ENCODE measurements at places on chromosomes 5 and 9.

DNA sequence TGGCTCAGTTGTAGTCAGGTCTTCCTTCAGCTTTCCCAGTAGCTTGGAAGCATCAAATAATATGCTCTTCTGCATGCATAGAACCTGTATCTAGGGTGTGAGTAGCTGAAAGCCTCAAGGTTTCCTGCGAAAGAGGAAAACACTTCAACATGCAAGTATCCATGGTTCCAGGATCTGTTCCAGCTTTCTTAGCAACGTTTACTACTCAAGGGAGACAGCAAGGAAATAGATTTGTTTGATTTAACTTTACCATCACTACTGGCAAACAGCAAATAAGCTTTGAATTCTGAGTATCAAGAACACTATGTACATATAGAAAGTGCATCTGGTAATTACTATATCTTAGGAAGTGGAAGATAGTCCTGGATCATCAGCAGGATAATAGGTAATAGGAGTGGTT, 341.0 kb downstream of the PRR16 start:
- DNase-seq, result no peak

DNA sequence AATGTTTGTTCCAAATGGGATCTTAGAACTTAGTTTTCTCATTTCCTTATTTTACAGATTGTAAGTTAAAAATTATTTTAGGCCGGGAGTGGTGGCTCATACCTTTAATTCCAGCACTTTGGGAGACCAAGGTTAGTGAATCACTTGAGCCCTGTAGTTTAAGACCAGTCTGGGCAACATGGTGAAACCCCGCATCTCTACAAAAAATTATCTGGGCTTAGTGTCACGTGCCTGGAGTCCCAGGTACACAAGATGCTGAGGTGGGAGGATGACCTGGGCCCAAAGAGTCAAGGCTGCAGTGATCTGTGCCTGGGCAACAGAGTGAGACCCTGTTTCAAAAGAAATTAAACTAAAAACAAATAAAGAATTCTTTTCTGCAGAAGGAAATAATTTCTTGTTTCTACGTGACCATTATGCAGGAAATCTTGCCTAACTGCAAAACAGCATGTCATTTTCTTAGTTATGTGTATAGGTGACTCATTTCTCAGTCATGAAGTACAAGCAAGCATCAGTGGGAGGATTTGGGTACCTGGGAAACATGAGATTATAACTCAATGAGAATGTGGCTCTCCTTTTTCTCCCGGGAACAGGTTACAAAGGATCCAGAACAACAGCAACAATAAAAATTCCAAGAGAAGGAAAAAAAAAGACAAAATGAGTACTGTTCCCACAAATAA, 375.1 kb upstream of the ST8SIA4 start:
- DNase-seq, result no peak

DNA sequence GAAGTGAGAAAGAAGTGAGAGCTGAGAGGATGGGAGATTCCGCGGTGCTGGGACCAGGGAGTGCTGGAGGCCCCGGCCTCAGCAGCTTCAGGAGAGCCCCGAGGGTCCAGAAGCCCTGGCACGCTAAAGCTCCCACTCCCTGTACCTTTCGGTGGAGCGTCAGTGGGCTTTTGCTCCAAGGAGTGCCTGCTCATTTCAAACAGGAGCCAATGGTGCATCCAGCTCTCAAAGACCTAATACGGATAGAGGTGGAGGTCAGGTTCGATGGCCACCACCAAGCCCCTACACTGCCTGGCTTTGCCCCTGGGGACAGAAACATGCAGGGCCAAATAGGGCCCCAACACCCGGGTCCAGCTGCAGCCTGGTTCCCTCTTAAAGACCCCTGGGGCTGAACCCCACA, 8.2 kb downstream of the CD74 start:
- DNase-seq, result no peak

- no peak for DNase-seq
Measured at GRCh38 chr9:20597862-20598261, 24.4 kb downstream of the MLLT3 start.

DNA sequence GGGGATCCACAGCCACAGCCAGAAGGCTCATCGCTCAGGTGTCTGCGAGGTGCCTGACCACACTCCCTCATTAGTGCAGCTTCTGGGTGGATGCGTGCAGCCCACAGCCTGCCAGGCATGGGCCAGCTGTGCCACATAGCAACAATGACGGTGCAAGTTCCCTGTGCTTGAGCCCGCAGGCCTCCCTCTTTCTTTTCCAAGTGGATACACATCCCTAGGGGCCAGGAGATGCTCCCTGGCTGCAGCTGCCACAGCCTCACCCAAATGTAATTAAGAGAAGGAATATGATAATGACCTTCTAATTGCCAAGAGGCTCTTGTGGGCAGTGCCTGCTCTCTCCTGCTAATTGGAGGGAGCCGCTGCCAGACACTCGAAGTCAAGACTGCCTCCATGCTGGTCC, 116.0 kb upstream of the PPP1R26 start:
- DNase-seq, result no peak

DNA sequence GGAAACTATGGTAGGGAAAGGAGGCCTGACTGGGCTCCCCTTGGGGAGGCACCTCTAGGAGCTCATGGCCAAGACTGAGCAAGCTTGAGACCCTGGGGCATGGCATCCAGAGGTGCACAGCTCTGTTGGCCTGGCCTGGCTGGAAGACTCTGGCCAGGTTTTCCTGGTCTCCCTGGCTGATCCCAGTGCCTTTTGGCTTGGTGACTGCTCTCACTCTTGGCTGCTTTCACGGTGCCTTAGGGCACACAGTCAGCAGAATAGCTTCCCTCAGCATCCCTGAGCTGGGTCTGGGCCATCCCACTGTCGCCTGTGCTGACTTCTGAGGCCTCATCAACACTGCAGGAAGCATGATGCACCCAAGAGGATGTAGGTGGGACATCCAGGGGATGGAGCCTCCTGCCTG, 13.4 kb upstream of the DELE1 start:
- DNase-seq, result no peak

GRCh38 chr5:160843240-160843639, 8.8 kb downstream of the ATP10B start:
- peak; percentile 18 for DNase-seq

GRCh38 chr9:135039916-135040645, 47.4 kb upstream of the OLFM1 start:
- DNase-seq, result no peak

- no peak for DNase-seq
Measured at GRCh38 chr5:114858665-114859437, 310.9 kb downstream of the TRIM36 start.

GRCh38 chr9:93259490-93260262, 75.7 kb downstream of the WNK2 start:
- DNase-seq, result no peak

DNA sequence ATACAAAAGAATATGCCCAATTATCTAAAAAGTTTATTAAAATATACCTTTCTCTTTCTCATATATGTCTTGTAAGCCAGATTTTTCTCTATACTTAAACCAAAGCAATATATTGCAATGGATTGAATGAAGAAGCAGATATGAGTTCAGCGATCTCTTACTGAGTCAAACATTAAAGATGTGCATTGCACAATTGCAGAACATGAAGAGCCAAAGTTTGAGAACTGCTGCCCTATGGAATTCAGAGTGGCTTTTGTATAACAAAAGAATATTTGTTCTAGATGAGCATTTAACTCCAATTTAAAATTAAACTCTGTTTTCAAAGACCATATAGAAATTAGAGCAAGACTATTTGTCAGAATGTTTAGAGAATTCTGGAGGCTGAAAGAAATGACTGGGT, 519.0 kb upstream of the DAB2 start:
- no peak for DNase-seq

DNA sequence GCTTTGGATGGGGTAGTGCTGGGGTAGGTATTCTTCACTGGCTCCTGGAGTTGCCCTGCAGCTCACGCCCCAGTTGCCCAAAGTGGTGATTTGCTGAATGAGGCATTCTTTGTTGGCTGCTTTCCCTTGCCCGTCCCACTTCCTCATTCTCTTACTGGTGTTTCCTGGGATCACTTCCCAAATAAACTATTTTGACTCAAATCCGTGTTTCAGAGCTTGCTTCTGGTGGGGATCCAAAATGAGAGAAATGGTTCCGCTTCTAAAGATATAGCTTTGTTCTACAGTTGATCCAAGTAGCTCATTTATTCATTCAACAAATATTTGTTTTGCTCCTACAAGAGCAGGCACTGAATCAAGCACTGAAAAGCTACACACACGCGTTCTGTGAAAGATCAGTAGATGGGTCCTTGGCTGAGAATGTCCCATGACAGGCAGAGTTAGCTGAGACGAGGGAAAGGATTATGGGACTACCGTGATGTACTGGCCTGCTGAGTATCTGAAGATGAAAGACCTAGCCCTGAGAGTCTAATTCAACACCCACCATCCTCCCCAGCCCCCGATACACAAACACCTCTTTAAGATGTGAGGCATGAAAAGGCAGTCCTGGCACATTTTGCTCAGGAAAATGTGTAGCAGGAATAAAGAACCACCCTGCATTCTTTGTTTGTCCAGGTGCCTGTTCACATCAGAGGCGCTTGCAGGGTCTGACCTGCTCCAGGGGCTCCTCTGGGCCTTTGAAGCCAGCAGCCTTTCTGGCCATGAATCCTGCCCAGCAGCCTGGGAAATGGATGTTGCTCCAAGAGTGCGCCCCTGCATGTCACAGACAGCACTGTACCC, 143.1 kb upstream of the RANBP3L start:
- DNase-seq, result peak; percentile 31

GRCh38 chr9:90544488-90544887, 98.1 kb downstream of the DIRAS2 start:
- DNase-seq, result no peak

DNA sequence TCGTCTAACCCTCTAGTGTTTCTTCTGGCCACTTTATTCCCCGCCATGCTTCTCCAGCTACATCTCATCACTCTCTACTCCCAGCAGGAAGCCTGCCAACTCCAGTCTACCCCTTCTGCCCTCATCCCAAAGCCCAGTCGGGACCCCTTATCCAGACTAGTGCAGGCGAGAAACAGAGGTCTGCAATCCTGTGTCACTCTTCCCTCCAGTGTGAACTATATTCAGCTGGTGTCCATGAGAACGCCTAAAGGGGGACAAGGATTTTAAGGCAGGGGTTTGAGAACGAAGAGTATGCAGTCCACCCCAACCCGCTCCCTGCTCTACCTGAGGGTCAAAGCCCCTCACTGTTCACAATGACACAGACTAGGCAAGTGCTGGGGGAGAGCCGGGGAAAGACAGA, 41.7 kb upstream of the GABRP start:
- DNase-seq, result no peak

- DNase-seq, result no peak
Measured at GRCh38 chr9:2019723-2020122, 4.6 kb downstream of the SMARCA2 start.

- DNase-seq, result no peak
Measured at GRCh38 chr9:13128266-13128860, 151.1 kb downstream of the MPDZ start.

GRCh38 chr9:126959336-126959735, 44.8 kb downstream of the RALGPS1 start:
- no peak for DNase-seq

GRCh38 chr5:21810737-21811316, 1042.3 kb downstream of the CDH12 start:
- peak; percentile 46 for DNase-seq

- DNase-seq, result no peak
Measured at GRCh38 chr5:42109006-42109572, 184.0 kb downstream of the FBXO4 start.

GRCh38 chr9:4371108-4371507, 71.2 kb upstream of the GLIS3 start:
- no peak for DNase-seq

GRCh38 chr9:136824496-136825225, 16.9 kb downstream of the RABL6 start:
- DNase-seq, result no peak

GRCh38 chr5:151083081-151083676, 2.3 kb upstream of the TNIP1 start:
- DNase-seq, result peak; percentile 80

GRCh38 chr9:134268747-134269146, 57.5 kb upstream of the RXRA start:
- no peak for DNase-seq

DNA sequence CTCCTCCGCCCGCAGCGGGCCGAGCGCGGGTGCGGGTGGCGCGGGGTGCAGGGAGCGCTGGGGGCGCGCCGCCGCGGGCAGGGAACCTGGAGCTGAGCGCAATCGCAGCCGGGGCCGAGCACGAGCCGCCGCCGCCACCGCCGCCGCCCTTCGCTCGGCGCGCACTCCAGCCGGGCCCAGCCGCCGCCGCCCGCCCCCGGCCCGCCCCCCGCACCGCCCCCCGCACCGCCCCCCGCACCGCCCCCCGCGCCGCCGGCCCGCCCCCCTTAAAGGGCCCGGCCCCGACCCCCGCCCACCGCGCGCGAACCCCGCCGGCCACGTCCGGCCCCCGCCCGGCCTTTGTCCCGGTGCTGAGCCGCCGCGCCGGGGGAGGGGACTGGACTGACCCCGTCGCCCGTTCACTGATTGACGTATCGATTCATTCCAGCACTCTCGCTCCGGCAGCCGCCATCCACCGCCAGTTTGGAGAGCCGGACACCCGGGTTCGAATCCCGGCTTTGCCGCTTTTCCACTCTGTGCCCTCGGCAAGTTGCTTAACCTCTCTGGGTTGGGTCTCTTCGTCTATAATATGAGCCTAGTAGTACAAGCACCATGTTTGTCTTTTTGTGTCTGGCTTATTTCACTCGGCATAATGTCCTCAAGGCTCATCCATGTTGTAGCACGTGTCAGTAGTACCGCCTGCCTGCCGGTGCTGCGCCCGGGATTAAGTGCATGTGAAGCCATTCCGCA, at the start of gene SH3PXD2B:
Gene SH3PXD2B, minus strand, starts transcription at position 168 of the 729 bp plus-strand sequence. CDS start 173 bp downstream, outside the sequence.
- DNase-seq, result peak; percentile 41

GRCh38 chr9:1353291-1353690, 303.1 kb downstream of the DMRT2 start:
- no peak for DNase-seq

GRCh38 chr9:115680231-115680630, 473.4 kb upstream of the PAPPA start:
- no peak for DNase-seq

DNA sequence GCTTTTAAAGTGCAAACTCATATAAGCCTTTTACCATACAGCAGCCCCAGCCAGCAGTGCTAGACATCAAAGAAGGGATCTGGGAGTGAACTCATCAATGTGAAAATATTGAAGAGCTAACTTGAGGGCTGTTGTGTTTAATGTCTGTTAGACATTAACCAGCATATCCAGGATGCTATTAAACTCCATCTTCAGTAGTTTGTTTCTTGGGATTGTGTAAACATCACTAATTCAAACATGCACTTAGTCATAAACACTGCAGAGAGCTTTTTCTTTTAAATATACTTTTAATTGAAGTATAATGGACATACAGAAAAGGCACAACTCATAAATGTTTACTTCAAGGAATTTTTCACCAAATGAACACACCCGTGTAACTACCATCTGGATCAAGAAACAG, 81.8 kb downstream of the TMEM252 start:
- no peak for DNase-seq

GRCh38 chr5:89265511-89266179, 382.7 kb upstream of the MEF2C start:
- DNase-seq, result no peak
